ENCODE measurements at places on chromosomes 6 and 20.
A peak's percentile ranks its signal among the peaks of the same experiment; 100 is the strongest.

GRCh38 chr6:6748001-6748400 is 159.5 kb downstream of the LY86 start:
- DNase-seq, result no peak

- DNase-seq, result no peak
Observed at GRCh38 chr20:8470156-8470555, 338.1 kb downstream of the PLCB1 start.

- DNase-seq, result peak; percentile 83
Observed at GRCh38 chr6:31827286-31828079, at the start of gene HSPA1B. Gene HSPA1B, plus strand, starts transcription at chr6:31827738. Its CDS starts 213 bp downstream, at chr6:31827951.

GRCh38 chr6:145673504-145673903 is 61.8 kb downstream of the EPM2A start:
- DNase-seq, result no peak

DNA sequence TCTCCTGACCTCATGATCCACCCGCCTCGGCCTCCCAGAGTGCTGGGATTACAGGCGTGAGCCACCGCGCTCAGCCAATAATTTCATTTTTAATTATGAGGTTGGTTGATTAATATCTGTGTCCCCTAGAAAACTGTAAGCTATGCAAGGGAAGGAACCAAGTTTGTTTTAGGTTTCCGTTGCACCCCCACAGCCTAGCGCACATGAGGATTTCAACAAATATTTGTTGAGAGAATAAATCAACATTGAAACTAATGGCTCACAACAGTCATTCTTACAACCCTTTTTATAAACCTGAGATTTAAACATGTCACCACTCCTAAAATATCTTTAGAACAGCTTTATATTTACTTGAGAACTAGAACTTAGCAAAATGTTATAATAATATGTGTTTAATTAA is 114.0 kb upstream of the CARMIL1 start:
- no peak for DNase-seq

- DNase-seq, result no peak
Observed at GRCh38 chr20:37969949-37970855, 63.1 kb downstream of the TTI1 start.

- DNase-seq, result no peak
Observed at GRCh38 chr20:15703171-15703911, 869.9 kb downstream of the KIF16B start.

DNA sequence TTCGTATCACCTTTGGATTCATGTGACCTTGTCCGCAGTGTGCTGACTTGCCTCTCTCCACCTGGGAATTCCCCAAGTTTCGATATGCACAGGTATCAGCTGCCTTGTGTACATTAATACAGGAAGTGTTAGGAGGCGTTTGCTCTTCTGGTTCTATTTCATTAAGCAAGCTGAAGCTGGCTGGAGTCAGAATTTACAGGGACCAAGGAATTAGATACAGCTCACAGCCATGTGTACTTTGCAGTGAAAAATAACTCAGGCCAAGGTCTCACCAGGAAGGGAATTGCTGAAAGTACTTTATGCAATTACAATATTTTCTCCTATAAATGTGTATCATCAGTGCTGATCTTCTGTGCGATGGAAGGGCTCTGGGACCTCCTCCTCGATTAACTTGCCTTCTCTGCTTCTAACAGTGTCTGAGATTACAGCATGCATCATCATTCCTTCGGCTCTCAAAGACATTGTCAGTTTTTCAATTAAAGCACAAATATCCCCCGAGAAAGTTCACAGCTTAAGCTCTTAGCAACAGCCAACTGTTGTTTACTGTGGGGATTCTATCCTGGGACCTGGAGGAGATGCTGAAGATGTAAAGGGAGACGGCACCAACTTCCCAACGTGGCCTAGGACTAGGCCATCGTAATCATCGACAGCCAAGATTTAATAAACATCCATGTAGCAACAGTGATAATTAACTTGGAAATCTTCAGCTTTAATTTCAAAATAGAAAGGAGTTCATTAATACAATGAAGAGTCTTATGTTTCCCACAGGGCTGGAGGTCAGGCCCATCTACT is 13.8 kb upstream of the TIAM2 start:
- no peak for DNase-seq

DNA sequence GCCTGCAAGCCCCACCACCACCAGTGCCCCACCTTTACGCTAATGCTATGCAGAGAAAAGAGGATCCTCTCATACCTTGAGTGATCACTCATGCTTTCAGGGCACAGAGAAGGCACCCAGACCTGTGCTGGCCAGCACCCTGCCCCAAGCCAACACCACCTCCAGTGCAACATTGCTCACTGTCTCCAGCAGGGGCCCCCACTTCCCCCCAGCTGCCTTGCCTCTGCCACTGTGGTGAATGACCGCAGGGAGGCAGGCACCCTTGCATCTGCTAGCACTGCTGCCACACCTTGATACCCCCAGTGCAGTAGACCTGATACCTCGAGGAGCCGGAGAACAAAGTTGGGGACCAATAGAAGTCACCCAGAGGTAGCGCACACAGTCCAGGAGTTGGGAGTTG is 139.2 kb upstream of the PLN start:
- no peak for DNase-seq

DNA sequence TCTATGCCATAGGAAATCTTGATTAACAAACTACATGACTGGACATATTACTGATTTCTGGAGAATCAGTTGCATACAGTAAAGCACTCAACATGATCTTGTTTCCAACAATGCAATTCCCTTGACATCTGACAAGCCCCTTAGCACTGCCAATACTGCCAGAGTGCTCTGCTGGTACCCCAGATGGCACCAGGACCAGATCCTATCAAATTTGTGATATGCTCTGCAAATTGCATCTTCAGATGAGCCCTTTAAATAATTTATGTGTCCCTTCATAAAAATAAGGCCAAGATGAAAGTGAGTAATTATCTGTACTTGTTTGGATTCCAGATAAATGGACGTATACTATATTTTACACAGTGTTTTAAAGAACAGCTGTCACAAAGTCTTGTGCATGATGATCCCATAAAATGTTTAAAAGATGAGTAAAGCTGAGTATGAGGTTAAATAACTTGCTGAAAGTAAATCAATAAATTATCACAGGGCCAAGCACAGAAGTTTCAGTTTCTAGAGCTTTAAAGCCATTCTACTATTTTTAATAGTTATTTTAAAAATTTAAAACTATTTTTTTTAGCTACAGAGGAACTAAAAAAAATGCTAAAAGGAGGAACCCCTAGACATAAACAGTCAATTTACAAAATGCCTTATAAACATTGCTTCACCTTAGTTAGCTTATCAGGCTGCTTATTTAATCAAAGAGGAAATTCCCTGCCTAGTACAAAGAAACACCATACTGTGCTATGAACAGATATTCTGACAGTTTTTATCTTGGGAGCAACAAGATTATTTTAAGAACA is 42.1 kb downstream of the NUDT3 start:
- no peak for DNase-seq

DNA sequence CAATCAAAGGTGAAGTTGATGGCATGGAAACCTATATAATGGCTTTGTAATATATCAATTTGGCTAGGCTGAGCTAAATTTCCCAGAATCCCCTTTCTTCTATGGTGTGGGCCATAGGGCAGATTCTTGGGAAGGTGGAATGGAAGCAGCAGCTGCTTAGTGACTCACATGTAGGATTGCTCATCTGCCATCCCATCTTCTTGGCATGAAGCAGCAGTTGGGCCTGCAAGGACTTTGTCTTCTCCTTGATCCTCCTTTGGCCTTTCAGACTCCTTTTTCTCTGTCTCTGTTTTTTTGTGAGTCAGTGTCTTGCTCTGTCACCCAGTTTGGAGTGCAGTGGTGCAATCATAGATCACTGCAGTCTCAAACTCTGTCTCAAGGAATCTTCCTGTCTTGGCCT is 52.6 kb upstream of the CEP162 start:
- no peak for DNase-seq

DNA sequence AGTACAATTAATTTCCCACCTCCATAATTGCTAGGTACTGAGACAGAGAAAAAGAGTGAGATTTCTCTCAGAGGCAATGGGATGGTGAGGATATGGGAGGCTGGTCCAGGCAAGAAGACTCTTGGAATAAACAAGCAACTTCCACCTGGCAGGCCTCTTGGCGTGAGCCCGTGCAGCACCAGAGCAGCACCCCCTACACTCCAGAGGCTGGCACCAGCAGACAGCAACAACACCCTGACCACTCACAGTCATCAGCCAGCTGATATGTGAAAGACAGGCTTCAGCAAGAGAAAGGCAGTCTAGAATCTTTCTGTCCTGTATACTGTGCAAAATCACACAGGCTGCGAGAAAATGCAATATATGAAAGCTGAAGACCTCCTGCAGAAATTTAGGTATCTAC is 59.7 kb downstream of the KIF13A start:
- no peak for DNase-seq

DNA sequence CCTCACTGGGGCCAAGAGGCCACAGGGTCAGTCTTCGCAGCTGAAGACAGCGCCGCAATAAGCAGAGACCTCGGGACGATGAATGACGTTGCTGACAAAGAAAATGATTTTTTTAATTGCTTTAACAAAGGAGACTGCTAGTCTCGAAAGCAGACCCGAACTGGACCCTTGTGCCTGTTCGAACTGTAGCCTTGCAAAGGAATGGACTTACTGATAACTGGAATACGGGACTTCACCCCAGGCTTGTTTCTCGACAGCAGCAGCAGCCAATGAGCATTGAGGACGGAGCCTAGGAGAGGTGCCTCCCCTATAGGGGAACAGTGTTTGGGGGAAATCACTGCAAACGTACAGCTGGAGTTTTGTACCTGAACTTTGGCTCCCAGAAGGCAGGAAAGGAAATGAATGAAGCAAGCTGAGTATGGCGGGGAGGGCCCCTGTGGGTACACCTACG is 1.3 kb upstream of the TAF4 start:
- DNase-seq, result no peak

- DNase-seq, result no peak
Observed at GRCh38 chr6:132380358-132381029, 20.8 kb downstream of the MOXD1 start.

GRCh38 chr6:30006170-30007131 is 54.6 kb upstream of the POLR1H start:
- DNase-seq, result no peak

- DNase-seq, result no peak
Observed at GRCh38 chr6:32396028-32396427, 11.0 kb downstream of the BTNL2 start.

GRCh38 chr20:60565083-60565482 is 606.9 kb downstream of the CDH26 start:
- no peak for DNase-seq

- DNase-seq, result no peak
Observed at GRCh38 chr6:92044312-92044711, 1375.0 kb downstream of the EPHA7 start.

- DNase-seq, result no peak
Observed at GRCh38 chr6:13536796-13537526, 37.4 kb upstream of the SIRT5 start.

DNA sequence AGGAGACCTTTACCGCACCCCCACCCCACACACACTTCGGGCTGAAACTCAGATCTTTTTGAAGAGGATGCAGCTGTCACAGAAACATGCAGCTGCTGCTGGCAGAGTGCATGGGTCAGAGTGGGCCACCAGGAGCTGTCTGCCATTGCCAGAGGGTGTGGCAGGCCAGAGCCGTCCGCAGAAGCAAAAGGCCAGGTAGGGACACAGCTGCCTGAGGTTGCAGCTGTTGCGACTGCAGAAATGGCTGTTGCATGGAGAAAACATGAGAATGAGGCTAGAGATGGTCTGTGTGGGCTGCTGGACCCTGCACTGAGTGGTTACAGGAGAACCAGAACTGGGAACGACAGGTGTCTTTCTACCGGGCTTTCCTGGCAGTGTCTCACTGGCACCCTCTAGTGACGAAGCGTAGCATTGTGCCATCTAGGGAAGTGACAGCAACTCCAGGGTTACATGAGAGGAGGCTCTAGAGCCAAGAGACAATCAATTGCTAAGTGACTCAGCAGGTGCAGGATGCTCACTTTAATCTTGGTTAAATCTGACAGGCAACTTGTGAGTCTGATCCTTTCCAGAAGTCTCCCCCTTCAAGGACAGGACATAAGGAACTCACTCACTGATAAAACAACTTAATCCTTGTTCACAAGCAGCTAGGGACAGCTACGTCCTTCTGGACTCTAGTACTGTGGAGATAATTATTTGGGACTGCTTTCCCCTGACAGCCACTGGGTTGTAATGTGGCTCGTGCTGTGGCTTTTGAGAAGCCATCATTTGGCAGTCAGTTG is 29.1 kb upstream of the SERPINB9 start:
- peak; percentile 85 for DNase-seq

GRCh38 chr6:158751224-158751623 is 67.9 kb downstream of the EZR start:
- no peak for DNase-seq

GRCh38 chr20:8076306-8077136 is 55.5 kb upstream of the PLCB1 start:
- no peak for DNase-seq

DNA sequence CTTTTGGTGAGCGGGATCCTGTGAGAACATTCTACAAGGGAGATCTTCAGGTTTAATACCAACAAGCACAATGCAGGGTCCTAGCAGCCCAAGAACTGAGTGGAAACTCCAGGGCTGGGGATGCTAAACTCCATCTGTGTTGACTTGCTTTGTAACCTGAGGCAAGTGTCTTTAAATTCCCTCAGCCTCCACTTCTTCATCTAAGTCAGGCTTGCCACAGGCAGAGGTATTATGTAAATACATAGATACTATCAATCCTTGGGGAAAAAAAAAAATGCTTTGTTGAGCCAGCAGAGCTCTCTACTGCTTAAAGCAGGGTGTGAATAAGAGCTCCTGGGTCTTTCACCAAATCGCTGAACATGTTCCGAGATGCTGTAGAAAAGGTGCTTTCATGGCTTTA is 114.2 kb upstream of the PHACTR1 start:
- DNase-seq, result no peak

DNA sequence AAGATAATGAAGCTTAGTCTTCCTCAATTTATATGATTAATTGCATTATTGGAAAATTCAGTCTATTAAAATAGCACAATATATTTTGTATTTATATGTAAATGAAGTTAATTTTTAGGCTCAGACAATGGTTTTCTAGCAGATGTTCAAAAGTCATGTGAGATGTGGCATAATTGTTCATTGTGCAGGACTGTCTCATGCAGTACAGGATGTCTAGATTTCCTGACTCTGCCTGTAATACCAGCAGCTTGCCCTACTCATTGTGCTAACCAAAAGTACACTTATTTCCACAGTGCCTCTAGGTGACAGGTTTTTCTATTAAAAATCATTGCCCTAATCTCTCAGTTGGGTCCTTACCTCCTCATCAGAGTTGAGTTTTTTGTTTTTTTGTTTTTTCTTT is 12.4 kb downstream of the RALGAPB start:
- DNase-seq, result no peak

DNA sequence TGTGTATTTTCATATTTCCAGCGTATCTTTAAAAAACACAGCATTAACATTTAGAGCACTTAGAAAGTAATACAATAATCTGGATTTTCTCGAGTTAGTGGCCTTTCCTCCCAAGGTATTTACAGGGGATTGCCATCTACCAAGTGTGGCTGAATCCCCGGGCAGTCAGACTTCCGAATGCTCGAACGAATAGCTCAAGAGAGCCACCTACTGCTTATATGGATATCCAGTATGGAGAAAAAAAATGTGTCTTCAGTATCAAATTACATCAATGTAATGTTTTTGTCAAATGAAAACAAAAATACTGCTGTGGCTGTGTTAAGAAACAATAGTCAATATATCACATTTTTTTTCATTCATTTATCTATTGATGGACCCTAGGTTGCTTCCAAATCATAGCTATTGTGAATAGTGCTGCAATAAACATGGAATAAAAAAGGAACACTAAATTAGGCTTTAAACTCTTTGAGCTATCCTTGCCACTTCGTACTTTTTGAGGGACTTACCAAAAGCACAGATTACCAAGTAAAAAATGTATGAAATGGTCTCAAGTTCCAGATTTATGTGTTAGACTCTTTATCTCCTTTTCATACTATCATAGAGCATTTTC is 654.5 kb upstream of the PTCHD4 start:
- no peak for DNase-seq

- DNase-seq, result no peak
Observed at GRCh38 chr6:36827261-36828079, 11.8 kb downstream of the CPNE5 start.
